Fibroblast of skin of left quadriceps (primary cell): ENCODE measurements at places on chromosomes 12 and 14.

DNA sequence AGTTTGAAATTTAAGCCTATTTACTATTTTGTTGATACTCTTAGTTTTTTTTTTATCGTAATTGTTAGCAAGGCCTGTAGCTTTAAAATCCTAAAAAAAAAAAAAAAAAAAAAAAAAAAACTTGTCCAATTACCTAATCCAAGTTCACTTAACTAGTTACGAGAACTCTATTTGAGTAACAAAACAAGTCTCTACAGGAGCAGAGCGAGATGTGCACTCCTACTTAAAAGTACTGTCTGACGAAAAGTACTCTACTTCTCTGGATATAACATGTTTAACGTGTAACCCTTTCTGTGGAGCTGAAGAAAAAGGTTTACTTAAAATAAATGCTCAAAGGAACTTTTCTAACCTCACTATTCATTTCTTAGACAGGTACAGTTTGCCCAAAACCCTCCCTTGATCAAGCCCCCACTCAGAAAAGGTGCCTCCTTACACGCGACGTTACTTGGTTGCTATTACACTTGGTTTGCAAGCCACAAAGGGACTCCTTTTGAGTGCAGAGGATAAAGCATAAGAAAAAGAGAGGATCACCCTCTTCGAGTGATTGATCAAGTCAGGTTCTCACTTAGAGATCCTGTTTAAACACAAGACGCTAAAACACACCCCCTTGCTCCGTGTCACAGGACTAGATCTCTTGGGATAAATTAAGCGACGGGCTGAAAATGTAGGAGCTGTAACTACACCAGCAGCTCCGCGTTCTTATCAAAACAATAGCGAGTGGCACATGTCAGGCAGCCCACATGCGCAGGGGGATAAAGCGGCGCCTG is 2.2 kb downstream of the BAZ1A start:
- DNase-seq, result no peak

- no peak for DNase-seq
Measured at GRCh38 chr12:46959502-46959901, 119.9 kb upstream of the PCED1B start.

- no peak for DNase-seq
Measured at GRCh38 chr12:67455236-67455635, 186.1 kb downstream of the CAND1 start.

DNA sequence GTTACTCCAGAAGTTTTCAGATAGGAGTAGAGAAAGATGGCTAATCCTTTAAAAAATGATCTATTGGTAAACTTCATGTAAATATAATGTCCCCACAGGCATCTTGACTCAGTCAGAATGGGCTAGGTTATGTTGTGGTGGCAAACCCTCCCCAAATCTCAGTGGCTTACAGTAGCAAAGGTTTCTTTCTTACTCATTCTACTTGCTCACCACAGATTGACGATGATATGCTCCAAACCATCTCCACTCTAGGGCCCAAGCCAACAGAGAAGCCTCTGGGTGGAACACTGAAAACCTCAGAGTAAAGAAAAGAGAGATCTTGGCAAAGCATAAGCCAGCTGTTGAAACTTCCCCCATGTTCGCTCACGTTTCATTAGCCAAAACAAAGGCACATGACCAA is 146.4 kb downstream of the EMP1 start:
- no peak for DNase-seq

DNA sequence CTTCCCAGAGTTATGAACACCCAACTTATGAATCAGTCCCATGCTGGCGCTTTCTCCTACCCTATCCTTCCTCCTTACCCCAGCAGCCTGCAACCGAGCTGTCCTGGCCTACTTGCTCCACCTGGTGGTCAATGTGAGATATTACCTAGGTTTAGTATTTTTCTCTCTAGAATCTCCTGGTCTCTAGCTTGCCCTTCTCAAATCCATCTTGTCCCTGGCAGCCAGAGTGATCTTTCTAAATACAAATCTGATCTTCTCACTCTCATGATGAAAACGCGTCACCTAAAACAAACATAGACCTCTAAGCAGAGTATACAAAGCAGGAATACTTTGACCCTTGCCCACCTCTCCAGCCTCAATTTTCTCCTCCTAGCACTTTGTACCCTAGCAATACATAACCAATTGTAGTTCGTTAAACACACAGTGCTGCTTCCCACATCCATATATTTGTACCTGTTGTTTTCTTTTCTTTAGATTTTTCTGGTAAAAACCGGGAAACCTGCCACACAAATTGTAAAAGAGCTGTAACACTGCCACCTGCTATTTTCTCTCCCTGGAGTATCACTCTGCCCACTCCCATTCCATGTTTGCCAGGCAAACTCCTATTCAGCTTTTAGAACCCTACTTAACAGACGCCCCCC is 20.0 kb upstream of the TCP11L2 start:
- DNase-seq, result no peak

DNA sequence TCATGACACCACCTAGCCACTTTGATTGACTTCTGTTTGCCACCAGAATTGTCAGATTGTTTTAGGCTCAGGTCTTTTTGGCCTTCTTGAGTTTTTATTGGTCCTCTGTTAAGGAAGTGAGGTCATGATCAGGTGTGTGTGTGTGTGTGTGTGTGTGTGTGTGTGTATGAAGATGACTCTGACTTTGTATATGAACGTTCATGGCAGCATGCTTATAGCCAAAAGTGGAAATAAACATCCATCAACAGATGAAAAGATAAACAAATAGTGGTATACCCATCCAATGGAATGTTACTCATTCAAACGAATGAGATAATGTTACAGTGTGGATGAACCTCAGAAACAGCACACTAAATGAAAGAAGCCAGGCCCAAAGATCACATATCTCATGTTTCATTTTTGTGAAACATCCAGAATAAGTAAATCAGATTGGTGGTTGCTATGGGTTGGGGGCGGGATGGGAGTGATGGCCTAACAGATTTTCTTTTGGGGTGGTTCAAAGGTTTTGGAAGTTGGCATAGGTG is 258.6 kb downstream of the KTN1 start:
- DNase-seq, result no peak

DNA sequence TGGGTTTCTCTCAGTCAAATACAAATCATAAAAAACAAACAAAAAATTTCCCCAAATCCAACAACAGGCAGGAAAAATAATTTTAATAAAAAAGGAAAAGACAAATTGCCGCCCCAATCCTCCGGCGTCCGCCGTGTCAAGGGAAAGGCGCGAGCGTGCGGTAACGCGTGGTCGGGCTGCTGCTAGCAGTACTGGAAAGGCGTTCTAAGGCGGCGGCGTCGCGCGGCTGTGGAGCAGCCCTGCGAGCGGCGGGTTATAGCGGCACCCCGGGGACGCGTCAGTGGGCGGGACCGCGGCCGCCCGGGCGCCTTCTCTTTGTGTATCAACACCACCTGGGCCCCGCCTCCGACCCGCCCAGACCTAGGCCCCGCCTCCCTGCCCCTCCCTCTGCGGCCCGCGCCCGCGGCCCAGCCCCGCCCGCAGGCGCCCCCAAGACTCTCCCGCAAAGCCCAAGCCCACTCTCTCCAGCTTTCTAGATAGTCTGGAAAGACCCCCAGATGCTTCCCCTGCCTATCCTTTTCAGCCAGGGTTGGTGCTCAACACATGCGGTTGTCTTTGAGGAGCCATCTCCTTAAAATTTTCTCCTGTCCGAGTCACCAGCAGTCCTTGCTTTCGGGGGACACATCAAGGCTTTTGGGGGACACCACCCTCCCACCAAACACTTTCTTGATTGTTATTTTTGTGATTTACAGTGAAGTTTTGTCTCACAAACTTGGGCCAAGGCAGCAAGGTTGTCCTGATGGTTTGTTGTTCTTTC is at the start of gene SLC38A2:
Gene SLC38A2, minus strand, starts transcription at position 230 of the 757 bp plus-strand sequence. CDS start 1,480 bp downstream, outside the sequence.
- DNase-seq, result peak; percentile 91

- DNase-seq, result no peak
Measured at GRCh38 chr14:100674897-100675619, 51.6 kb upstream of the DLK1 start.

GRCh38 chr12:53523131-53523530 is 15.8 kb upstream of the NPFF start:
- no peak for DNase-seq

GRCh38 chr14:96508900-96509299 is 6.7 kb downstream of the PAPOLA start:
- no peak for DNase-seq
